Kasumi-1 (cell line): ENCODE measurements at places on chromosomes 7 and 10.

- DNase-seq = no peak
Measured at GRCh38 chr10:3099291-3100092, 32.1 kb downstream of the PFKP start.

GRCh38 chr10:73858750-73859427, 15.5 kb downstream of the CAMK2G start:
- DNase-seq = no peak

DNA sequence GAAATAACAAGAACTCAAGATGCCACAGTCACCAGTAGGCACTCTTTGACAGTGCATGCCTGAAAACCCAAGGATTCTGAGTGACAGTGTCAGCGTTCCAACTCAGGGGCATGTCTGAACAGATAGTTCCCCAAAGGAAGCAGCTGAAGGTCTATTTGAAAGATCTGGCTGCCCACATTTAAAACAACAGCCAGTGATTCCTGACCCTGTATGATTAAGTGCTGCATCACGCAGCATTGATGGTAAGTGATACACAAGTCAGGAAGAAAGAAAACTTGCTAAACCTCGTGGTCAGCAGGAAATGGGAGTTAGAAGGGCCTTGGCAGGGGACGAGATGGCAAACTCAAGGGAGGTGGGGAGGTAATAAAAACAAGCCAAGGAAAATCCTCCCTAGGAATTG, 1013.1 kb downstream of the TYW1 start:
- DNase-seq = no peak

DNA sequence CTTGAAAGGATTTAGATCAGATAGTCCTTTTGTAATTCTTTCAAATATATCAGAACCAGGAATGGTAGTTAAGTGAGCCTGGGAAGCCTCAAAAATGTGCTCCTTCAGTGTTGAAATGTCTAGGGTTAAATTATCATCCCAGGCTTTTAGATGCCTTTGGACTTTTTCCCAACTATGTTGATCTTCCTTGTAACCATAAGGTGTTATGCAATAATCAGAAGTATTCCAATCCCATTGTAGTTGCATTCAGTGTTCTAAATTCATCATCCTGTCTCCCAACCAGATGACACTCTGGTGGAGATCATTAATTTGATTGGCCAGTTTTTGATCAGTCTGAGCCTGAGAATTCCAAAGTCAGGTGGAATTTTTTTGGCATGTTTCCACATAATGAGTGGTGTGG, 35.1 kb upstream of the AKR1C2 start:
- DNase-seq = no peak

DNA sequence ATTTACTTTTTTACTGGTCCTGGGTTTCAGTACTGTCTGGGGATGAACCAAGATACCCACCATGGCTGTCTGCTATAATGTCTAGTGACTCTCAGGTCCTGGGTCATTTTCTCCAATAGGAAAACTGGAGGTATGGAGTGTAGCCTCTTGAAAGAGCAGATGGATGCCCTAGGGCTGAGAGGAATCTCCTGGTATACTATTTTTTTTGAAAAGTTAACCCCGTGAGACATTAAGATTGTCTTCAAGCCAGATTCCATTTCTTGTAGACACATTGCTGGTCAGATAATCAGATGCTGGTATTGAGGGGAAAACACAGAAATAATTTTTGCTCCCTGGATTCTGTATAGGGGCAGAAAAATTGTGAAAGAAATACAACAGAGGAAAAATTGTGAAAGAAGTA, 97.3 kb downstream of the ZNF680 start:
- DNase-seq = no peak

- DNase-seq = no peak
Measured at GRCh38 chr10:86932674-86933073, 24.7 kb downstream of the MMRN2 start.

GRCh38 chr7:106629516-106629915, 31.4 kb downstream of the CCDC71L start:
- no peak for DNase-seq

- no peak for DNase-seq
Measured at GRCh38 chr10:30995081-30995770, 36.4 kb downstream of the ZNF438 start.

DNA sequence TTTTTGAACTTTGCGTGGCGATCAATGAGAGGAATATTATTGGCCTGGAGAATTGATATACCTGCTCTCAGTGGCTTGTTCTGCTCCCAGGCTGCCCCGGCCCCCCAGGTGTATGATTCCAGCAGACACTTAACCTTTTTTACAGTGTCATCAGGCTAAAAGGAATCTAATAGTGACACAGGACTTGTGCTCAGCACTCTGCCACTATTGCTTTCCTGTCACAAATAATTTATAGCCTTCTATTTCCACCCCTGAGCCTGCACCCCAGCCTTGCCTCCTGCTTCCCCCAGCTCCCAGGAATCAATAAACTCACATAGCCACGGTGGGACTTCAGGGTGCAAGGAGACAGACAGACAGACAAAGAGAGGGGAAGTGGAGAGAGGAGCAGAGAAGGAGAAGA, 28.3 kb downstream of the PAX2 start:
- DNase-seq = no peak

- DNase-seq = no peak
Measured at GRCh38 chr7:22280031-22280430, 76.9 kb downstream of the RAPGEF5 start.

DNA sequence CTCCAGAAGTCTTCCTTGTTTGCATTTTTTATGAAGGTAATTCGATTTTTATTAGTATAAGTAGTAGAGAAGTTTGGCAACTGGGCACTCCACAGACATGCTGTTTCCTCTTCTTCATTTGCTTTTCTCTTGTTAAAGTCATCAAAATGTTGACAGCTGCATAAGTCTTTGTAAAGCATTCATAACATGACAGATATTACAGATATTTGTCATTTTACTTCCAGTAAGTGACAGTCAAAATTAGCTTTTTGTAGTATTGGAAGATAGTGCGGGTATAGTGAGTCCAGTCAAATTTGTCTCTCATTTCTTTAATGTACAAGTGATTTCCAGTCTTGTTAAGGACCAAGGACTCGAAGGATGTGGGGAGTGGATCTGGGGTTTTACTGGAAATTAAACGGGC, 247.1 kb downstream of the LRMDA start:
- DNase-seq = no peak

DNA sequence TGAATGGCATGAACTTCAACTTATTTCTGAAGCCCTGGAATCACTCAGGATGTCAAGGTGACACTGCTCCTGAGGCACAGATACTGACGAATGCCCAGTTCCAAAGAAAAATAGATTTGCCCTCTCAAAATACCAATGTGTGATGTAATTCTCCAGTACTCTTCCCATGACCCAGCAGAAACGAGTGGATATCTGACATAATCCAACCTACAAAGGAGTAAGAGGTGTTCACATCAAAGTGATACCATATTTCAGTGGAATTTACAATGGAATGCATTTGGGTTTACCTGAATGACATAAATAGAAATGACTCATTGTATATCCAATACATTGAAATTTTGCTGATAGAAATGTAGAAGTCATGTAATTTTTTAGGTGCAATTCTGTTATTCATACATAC, 120.9 kb upstream of the ADAM12 start:
- DNase-seq = no peak
